ENCODE measurements at places on chromosomes 6 and 20. TPM values are rescaled to one million over a fixed set of nuclear protein-coding genes. Genes with fewer than 3 reads are reported as not detected.

- peak; percentile 90 for DNase-seq
These were observed 55.6 kb upstream of the CARMIL1 start for GRCh38 chr6:25223490-25223991.

GRCh38 chr6:144055121-144055931, 40.0 kb downstream of the SF3B5 start:
- DNase-seq: no peak

GRCh38 chr6:52503851-52504781, 72.7 kb downstream of the TRAM2 start:
- DNase-seq: peak; percentile 99

- peak; percentile 62 for DNase-seq
These were observed 31.2 kb upstream of the RALGAPA2 start for GRCh38 chr20:20743511-20744169.

GRCh38 chr6:104349191-104349590, 510.5 kb downstream of the HACE1 start:
- DNase-seq: no peak

DNA sequence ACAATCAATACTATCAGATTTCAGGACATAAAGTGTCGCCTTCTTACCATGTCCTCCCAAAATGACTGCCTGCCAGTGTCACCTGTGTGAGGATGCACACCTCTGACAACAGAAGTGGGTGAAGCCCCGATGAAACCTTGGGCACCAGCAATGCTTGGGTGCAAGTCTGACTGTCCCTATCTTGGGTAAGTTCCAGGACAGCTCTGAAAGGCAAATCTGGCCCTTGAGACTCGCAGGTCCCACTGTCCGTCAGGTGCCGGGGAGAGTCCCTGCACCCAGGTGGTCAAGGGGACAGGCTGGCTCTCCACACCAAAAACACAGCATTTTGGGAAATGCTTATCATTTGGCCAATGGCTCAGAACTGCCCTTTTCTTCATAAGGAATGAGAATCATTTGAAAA, 43.3 kb downstream of the EZR start:
- no peak for DNase-seq

GRCh38 chr6:32081168-32081990, 27.8 kb downstream of the TNXB start:
- no peak for DNase-seq

GRCh38 chr20:57959589-57959988, 249.8 kb upstream of the PMEPA1 start:
- no peak for DNase-seq

- DNase-seq: peak; percentile 18
These were observed 25.0 kb upstream of the NELFCD start for GRCh38 chr20:58956078-58956477.

Gene TP53INP2
- total RNA-seq: 4.3 TPM

Gene APCDD1L
- total RNA-seq: not detected

DNA sequence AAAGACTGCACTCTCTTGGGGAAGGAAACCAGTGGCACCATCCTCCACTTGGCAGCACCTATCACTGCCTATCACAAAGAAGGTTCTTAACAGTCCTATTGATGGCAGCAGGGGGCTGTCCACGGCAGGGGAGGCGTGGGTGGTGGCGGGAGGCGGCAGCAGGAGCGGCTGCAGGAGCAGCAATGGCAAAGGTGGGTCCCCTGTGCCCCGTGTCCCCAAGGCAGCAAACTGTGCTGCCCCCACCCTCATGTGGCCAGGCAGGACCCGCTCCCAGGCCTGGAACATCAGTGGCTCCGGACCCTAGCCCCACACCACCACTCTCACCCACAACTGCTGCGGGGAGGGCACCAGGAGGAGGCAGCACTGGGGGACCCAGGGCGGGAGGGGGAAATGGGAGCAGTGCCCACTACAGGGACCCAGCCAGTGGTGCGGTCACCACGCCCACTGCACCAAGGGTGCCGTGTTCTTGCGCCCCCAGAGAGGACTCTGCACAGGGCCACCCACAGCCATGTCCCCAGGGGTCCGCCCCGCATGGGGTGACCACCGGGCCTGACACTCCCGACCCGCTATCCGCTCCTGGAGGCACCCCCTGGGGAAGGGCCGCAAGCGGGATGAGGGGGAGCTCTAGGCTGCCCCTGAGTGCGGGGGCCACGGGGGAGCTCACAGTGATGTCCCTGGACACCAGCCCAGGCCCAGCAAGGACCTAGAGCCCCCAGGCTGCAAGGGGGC, 54.6 kb downstream of the GMDS start:
- no peak for DNase-seq

Gene SLC12A5
- not detected for total RNA-seq

DNA sequence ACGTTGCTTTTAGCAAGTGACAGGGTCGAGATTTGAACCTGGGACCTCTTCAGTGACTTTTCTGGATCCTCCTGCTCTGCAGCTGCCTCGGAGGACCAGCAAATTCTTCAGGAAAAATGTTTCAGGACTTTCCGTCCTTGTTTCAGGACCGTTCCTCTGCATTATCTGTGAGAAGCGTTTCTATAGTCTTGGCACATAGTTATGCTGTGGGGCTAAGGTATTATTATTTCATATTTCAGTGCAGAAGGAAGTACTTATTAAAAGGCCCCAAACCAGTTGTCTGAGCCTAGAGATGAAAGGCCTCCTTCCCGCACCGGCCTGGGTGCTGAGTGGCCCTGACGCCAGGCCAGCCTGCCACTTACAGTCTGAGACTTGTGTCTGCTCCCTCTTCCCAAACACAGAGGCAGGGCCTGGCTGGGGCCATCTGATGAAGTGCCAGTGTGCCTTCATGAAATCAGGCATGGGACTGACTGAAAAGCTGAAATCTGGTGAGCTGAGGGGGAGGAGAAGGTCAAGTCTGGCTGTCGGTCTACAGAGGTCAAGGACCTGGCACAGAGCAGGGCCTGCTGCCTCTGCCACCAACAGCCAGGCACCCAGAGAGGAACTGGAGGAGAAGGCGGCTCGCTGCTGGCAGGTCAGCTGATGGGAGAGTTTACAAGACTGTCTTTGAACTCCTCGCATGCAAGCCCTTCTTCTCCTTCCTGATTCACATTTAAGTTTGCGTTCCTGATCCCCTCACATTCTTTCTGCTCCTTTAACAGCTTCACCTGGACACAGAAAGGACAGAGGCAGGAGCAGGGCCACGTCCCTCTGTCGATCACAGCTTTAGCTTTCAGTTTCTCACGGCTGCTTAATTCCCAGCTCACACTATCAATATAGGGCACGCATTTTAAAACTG, 8.9 kb upstream of the QKI start:
- no peak for DNase-seq

Gene VPS52
- total RNA-seq: 48.5 TPM

Gene IP6K3
- not detected for total RNA-seq

- DNase-seq: no peak
These were observed 49.6 kb upstream of the SYNDIG1 start for GRCh38 chr20:24419786-24420185.

GRCh38 chr6:108168501-108169463, 3.0 kb downstream of the NR2E1 start:
- DNase-seq: no peak

- DNase-seq: no peak
These were observed 1444.3 kb upstream of the ADGRB3 start for GRCh38 chr6:67190733-67191132.

DNA sequence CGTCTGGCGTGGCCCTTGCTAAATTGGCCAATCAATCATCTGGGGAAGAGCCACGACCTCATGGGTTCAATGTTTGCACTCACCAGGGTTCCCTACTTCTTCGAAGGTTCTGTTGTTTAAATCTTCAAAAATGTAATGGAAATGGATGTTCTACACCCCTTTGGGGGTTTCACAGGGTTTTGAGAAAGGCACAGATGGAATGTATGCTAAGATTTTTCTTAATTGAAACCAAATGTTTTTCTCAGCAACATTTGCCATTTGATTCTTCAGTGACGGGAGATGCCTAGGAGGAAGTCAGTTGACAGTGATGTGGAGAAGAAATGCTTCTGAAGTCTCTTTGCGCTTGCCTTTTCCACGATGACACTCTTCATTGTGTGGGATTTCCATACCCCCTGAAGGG, 312.3 kb downstream of the ESR1 start:
- DNase-seq: no peak

Gene MAS1
- not detected for total RNA-seq

DNA sequence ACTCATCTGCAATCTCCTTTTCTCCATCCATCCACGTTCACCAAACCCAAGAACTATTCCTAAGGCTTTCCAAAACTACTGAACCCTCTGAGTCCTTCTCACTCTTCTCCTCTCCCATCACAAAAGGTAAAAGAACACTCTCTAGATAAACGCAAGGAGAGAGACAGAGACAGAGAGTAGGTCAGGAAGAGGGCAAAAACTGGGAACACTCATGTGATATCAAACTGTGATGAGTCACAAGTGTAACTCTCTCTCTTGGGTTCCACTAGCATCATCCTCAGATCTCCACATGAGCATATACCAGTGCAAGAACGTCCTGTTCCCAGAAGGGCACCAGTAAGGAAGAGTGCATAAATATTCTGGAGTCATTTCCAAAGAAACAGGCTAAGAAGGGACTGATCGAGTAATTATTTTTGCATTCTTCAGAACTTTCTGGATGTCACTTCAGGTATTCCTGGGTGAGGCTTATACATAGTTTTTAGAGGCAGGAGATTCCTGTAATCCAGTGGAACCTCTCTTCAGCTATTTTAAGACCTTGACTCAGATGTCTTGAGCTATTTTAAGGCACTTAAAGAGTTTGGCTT, 47.3 kb upstream of the STXBP5 start:
- DNase-seq: no peak

GRCh38 chr6:125924169-125924568, 32.4 kb upstream of the HINT3 start:
- no peak for DNase-seq

- DNase-seq: no peak
These were observed 1.5 kb downstream of the ZBTB22 start for GRCh38 chr6:33315793-33316602.

- DNase-seq: no peak
These were observed 84.7 kb downstream of the TRMT6 start for GRCh38 chr20:5865604-5866003.

Gene TCP11
- total RNA-seq: not detected

Gene ELOVL2
- total RNA-seq: not detected
